Myometrial cell (primary cell): ENCODE measurements at places on chromosomes 6 and 20. TPM values are rescaled to one million over a fixed set of nuclear protein-coding genes. Genes with fewer than 3 reads are reported as not detected.

Gene RIPK1
- 11.8 and 15.2 TPM in 2 replicates for total RNA-seq

Gene BPIFA1
- total RNA-seq, result not detected in 2 replicates

Gene POU5F1
- total RNA-seq, result not detected in 2 replicates

Gene TMC2
- not detected in 2 replicates for total RNA-seq

Gene ABHD16B
- not detected in 2 replicates for total RNA-seq

Gene CDSN
- not detected in 2 replicates for total RNA-seq

Gene COL10A1
- total RNA-seq, result 0.29 TPM in 1 of 2 replicates, not detected in the other

Gene C6orf15
- total RNA-seq, result not detected in 2 replicates

Gene WFDC2
- not detected in 2 replicates for total RNA-seq

Gene PRDM13
- total RNA-seq, result not detected in 2 replicates

Gene SDC4
- total RNA-seq, result 263 and 270 TPM in 2 replicates

Gene LINC00237
- total RNA-seq, result not detected in 2 replicates

Gene SLC35F1
- under 0.01 TPM in 1 of 2 replicates, not detected in the other for total RNA-seq

Gene MICB
- 25.7 and 26.2 TPM in 2 replicates for total RNA-seq

Gene SLC26A8
- not detected in 2 replicates for total RNA-seq

Gene SPEF1
- total RNA-seq, result 4.6 TPM in 1 of 2 replicates, not detected in the other

Gene ZNF217
- total RNA-seq, result 11.7 and 14.1 TPM in 2 replicates

Gene CALHM5
- 0.58 and 0.71 TPM in 2 replicates for total RNA-seq

Gene ID4
- total RNA-seq, result 3.5 and 4.4 TPM in 2 replicates

Gene OPRM1
- not detected in 2 replicates for total RNA-seq

Gene REM1
- total RNA-seq, result under 0.01 TPM in 1 of 2 replicates, not detected in the other

Gene ACTL10
- total RNA-seq, result 2.3 and 3.2 TPM in 2 replicates

Gene IL17F
- not detected in 2 replicates for total RNA-seq

Gene DDO
- total RNA-seq, result 1.7 and 2.1 TPM in 2 replicates

Gene LAMA2
- 42.4 and 54.8 TPM in 2 replicates for total RNA-seq

Gene ZNF341
- total RNA-seq, result 1.1 and 2.9 TPM in 2 replicates

Gene OR12D3
- not detected in 2 replicates for total RNA-seq

Gene TPBG
- 83.3 and 87.1 TPM in 2 replicates for total RNA-seq

Gene FERMT1
- total RNA-seq, result 6.6 and 7.5 TPM in 2 replicates

Gene TRIM15
- total RNA-seq, result not detected in 2 replicates

Gene MACROD2
- not detected in 2 replicates for total RNA-seq

Gene JPH2
- 1.4 and 2.1 TPM in 2 replicates for total RNA-seq

Gene FAXC
- 1.9 and 8.6 TPM in 2 replicates for total RNA-seq

Gene MUC22
- total RNA-seq, result not detected in 2 replicates

Gene NDUFAF5
- total RNA-seq, result 23.9 and 28.0 TPM in 2 replicates

Gene HTR1E
- total RNA-seq, result not detected in 2 replicates

Gene XKR7
- total RNA-seq, result not detected in 2 replicates

Gene SYNDIG1
- not detected in 2 replicates for total RNA-seq

Gene MUC21
- total RNA-seq, result not detected in 2 replicates

Gene PGC
- not detected in 2 replicates for total RNA-seq

Gene OTOR
- not detected in 2 replicates for total RNA-seq

Gene EFCAB8
- total RNA-seq, result not detected in 2 replicates

Gene CDH26
- total RNA-seq, result under 0.01 TPM in 1 of 2 replicates, not detected in the other

Gene EMILIN3
- total RNA-seq, result under 0.01 TPM in 2 replicates
